ENCODE measurements at places on chromosomes 1 and 21.
A peak's percentile ranks its signal among the peaks of the same experiment; 100 is the strongest.

- no peak for DNase-seq
These were observed 607.7 kb upstream of the USP24 start for GRCh38 chr1:55822891-55823290.

DNA sequence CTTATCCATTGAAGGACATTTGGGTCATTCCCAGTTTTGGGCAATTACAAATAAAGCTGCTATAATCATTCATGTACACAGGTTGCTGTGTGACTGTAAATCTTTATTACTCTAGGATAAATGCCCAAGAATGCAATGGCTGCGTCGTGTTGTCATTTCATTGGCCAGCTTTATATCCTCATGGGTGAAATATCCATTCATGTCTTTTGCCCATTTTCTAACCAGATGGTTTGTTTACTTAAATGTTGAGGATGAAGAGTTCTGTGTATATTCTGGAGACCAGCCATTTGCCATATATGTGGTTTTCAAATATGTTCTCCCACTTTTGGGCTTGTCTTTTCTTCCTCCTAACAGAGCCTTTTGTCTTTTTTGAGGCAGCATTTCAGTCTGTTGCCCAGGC, 25.3 kb downstream of the TRIM11 start:
- DNase-seq = no peak

GRCh38 chr1:116112388-116113140, 1.4 kb downstream of the MAB21L3 start:
- no peak for DNase-seq

DNA sequence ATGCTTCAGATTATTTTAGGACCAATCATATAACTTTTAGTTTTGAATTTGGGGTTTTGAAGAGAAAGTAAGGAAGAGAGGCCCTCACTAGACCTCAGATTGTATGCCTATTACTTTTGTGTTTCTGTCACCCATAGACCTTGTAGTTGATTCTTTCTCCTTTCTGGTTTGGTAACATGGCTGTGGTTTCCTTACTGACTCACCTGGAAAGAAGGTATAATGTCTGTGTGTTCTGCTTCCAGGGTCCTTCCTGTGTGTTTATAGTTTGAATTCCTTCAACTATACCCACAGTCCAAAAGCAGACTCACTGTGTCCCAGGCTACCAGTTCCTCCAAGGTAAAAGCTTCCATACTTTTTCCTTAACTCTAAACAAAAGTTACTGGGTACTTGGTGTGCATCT, 8.1 kb downstream of the SLC44A3 start:
- no peak for DNase-seq

GRCh38 chr1:6103111-6103853, 57.6 kb downstream of the KCNAB2 start:
- DNase-seq = no peak

DNA sequence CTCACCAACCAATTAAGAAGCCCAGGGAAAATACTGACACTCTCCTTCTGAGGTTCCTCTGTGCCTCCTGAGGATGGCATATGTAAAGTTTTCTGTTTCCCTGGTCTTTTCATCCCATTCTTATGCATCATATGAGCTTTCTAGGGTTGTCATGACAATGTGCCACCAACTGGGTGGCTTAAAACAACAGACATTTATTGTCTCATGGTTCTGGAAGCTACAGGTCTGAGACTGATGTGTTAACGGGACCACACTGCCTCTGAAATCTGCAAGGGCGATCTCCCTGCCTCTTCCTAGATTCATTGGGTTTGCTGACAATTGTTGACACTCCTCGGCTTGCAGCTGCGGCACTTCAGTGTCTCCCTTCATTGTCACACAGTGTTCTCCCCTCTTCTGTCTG, 308.4 kb downstream of the RGS7 start:
- DNase-seq = no peak

GRCh38 chr1:212699625-212700222, at the start of gene BATF3:
BATF3 (minus strand) TSS chr1:212699840; CDS start chr1:212699762, 78 bp downstream.
- DNase-seq = no peak

GRCh38 chr1:243325305-243325890, 69.6 kb downstream of the SDCCAG8 start:
- peak; percentile 53 for DNase-seq

GRCh38 chr1:190101756-190102155, 375.9 kb downstream of the BRINP3 start:
- no peak for DNase-seq

- DNase-seq = no peak
These were observed 6.6 kb upstream of the TMEM167B start for GRCh38 chr1:109083923-109084322.

- no peak for DNase-seq
These were observed 11.8 kb downstream of the LMX1A start for GRCh38 chr1:165344736-165345135.

- no peak for DNase-seq
These were observed 35.6 kb downstream of the MRPL39 start for GRCh38 chr21:25571726-25572121.

DNA sequence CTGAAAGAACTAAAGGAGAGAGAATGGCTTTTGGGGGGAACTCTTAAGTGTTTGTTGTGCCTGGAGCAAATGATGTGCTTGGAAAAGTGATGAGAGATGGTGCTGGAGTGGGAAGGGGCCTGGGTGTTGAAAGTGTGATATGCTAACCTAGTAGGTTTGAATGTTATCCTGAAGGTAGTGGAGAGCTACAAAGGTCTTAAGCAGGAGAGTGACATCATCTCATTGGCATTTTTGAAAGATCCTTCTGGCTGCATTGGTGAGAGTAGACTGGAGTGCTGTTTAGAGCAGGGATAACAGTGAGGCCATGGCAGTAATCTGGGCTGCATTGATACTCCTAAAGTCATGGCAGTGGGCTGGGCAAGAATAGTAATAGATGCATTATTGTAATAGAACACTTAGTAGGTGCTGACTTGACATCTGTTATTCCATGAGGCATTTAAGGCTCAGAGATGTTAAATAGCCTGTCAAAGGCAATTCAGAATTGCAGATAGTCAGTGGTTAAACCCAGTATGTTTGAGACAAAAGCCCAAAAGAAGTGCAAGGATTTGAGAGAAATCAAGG, 44.5 kb downstream of the MDM4 start:
- no peak for DNase-seq

DNA sequence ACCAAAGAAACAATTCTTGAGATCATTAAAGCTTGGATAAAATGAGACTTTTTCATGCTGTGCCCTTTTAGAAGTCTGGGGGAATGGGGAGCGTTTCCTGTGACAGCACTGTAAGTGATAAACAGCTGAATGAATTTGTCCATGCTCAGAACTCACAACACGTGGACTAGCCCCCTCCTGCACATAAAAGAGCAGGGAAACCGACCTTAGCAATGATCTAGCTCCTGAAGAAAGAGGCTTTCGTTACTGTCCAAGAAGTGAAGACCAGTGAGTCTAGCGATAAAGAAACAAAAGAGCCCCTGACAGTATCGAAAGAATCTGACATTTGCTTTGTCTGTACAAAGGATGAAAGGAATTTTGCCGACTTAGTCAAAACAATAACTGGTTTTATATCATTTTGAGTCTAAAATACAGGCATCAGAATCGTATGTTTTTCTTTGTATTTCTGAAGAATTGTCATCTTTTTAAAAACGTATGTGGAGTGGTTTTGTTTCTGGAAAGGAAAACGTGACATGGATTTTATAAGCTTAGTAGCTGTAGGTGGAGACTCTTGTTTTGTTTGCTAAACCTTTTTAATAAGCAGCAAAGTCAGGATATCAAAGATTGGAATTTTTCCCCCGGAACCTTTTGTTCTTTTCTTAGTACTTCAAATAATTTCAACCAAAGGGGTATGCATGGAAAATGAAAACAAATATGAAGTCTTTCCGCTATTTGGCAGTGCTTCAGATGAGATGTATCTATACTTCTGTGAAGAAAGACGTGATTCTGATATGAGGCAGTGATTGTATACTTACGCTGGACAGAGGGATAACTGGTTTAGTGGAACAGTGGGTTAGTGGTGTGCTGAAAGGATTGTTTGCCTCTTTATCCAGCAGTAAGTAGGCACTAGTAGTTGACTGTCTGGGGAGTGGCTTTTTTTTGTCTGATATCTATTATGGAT, 61.0 kb downstream of the MAST2 start:
- no peak for DNase-seq

DNA sequence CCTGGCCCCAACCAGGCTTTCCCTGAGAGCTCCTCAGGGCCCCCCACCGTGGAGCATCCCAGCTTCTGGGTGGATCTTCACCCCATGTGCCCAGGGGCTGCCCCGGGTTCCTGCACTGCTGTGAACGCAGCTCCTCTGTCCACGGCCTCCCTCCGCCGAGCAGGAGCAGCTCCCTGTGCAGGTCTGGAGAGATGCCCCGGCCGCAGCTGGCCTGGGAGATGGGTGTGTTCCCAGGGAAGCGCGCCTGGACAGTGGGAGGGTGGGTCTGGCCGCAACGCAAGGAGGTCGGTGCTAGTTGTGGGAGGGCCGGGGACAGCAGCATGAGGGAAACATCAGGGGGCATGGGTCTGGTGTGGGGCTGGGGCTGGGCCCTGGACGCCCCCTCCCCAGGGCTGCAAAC, 71.3 kb downstream of the MORN1 start:
- DNase-seq = no peak

- DNase-seq = no peak
These were observed 3.8 kb upstream of the SELENON start for GRCh38 chr1:25795946-25796810.

- no peak for DNase-seq
These were observed 555.9 kb downstream of the LMO4 start for GRCh38 chr1:87884581-87884980.

- no peak for DNase-seq
These were observed 26.6 kb downstream of the SRSF11 start for GRCh38 chr1:70247768-70248167.

DNA sequence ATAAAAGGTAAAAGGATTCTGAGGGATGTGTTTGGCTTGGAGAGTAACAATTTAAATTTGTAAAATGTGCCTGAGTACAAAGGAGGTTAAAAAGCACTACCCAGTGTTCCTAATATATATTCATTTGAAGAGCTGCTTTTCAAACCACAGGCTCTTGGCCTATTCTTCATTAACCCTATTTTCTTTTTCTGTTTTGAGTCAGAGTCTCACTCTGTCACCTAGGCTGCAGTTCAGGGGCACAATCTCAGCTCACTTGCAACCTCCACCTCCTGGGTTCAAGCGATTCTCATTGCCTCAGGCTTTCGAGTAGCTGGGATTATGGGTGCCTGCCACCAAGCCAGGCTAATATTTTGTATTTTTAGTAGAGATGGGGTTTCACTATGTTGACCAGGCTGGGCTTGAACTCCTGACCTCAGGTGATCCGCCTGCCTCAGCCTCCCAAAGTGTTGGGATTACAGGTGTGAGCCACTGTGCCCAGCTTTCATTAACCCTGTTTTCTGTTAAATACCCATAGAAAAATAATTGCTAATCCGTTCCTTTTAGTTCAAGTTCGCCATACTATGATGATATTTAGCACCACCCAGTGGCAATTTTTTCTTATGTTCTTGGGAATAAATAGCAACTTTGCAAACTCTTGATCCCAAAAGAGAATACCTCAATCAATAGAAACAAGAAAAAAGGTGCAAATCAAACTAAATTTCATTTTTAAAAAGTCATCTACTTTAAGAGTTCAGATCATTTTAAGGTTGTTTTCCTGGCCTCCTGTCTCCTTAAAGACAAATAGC, 30.5 kb downstream of the ZBTB8OS start:
- DNase-seq = no peak

GRCh38 chr1:22317920-22318243, 133.8 kb upstream of the ZBTB40 start:
- no peak for DNase-seq

GRCh38 chr1:94000510-94001282, 91.5 kb upstream of the GCLM start:
- DNase-seq = no peak

DNA sequence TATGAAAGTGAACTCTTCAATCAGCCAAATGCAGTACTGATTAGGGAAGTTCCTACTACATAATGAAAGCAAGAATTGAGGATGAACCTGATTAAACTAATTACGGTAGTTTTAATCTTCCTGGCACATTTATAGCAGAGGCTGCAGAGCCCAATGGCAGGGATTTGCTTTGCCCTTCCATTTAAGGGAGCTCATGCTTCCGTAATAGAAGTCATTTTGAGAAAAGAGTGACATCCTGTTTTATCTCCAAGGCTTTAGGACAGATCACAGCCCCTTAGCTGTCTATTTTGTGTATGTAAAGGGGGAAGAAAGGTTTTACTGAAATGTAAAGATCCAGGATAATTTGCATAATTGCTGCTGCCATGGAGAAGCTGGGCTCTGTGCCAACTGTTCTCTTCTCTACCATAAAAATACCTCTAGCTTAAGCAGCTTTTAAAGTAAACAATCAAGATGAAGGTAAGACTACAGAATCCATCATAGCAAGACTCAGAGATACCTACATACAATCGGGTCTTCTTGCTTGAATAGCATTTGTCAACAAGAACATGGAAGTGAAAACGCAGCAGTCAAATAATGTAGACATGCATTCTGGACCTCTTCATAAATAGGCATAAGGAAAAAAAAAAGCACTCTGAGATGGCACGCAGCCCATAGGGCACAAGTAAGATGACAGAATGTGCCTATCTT, 62.5 kb downstream of the ASH1L start:
- DNase-seq = no peak

DNA sequence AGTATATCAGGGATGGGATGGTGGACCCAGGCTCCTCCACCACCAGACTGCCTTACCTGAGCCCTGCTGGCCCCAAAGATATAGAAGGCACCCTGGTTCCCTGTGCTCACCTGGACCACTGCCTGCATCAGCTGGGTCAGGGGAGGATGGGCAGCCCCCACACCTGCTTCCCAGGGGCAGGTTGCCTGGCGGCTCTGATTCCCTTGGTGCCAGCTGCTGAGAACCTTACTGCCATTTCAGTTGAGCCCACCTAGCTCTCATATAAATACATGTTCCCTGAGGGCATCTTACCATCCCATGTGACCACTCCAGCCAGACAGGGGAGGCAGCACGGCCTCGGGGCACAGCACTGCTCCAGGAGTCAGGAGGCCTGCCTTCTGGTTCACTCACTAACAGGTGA, 24.4 kb downstream of the PSEN2 start:
- no peak for DNase-seq

GRCh38 chr1:189921613-189922012, 556.1 kb downstream of the BRINP3 start:
- DNase-seq = no peak

DNA sequence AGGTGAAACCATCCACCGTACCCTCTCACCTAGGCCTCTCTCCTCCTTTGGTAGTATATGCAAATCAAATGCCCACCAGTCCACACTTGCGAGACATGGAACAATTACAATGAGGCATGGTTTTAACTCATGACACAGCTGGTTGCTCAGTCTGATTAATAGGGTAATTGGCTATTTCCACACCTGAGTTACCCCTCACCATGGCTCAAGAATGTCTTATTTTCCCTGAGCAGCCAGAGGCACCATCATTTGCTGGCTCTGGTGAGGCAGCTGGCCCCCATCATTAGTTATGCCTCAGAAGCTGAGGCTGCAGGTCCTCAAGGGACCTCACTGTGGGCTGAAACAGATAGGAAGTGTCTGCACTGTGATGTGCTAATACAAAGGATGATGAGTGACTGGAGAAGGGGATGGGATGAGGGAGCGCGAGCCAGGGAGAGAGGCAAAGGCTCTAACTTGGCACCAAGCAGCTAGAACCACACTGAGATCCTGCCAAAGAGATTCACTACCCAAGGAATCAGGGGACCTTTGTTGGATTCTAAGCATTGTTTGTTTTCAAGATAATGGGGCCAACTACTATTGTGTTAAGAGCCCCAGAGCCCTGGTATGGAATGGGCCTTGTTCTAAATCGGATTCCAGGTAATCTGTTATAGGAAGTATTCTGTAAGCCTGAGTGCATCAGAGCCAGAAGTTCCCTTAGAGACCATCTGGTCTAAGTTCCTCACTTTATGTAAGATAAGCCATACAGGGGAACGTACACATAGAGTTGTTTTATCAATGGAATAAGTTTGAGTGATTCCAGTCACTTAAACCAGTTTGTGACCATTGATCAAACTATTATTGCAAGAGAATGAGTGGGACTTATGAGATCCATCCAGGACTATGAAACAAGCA, 80.0 kb upstream of the CNTN2 start:
- DNase-seq = no peak

Measured in stimulated activated CD4-positive, alpha-beta T cell treated with anti-CD3 and anti-CD28 coated beads, Interleukin-12 subunit alpha, Interleukin-12 subunit beta, amount 100 ng/mL, for 48 hours (primary cell).